Astrocyte of the cerebellum (primary cell): ENCODE measurements at places on chromosomes 6 and 20.

DNA sequence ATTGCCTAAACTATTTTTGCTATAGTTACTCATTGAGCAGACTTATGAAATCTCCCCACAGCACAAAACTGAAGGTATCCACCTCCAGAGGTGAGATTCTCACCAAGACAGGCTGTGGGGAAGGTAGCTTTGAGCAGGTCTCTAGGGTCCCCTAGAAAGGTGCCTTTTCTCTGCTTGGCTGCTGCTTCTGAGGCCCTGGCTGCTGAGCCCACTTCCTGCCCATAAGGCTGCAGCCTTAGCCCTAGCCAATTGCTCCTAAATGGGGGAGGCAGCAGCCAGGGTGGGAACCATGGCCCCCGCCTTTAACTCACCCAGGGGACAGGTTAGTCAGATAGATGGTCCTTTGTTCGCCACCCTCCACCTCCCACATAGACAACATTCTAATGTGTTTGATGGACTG is 3.6 kb downstream of the NT5E start:
- DNase-seq: no peak

- no peak for DNase-seq
These were observed 30.5 kb upstream of the HLA-G start for GRCh38 chr6:29797135-29797534.

GRCh38 chr6:11198663-11199603 is 33.5 kb downstream of the NEDD9 start:
- DNase-seq: no peak

- no peak for DNase-seq
These were observed 245.2 kb downstream of the PHACTR1 start for GRCh38 chr6:12961761-12962160.

GRCh38 chr6:12012038-12012557 is at the start of gene HIVEP1:
Gene HIVEP1 (plus strand): TSS chr6:12012312. CDS start chr6:12015629, 3,317 bp downstream.
- no peak for DNase-seq

- no peak for DNase-seq
These were observed 48.2 kb upstream of the RALY start for GRCh38 chr20:33945391-33946081.

DNA sequence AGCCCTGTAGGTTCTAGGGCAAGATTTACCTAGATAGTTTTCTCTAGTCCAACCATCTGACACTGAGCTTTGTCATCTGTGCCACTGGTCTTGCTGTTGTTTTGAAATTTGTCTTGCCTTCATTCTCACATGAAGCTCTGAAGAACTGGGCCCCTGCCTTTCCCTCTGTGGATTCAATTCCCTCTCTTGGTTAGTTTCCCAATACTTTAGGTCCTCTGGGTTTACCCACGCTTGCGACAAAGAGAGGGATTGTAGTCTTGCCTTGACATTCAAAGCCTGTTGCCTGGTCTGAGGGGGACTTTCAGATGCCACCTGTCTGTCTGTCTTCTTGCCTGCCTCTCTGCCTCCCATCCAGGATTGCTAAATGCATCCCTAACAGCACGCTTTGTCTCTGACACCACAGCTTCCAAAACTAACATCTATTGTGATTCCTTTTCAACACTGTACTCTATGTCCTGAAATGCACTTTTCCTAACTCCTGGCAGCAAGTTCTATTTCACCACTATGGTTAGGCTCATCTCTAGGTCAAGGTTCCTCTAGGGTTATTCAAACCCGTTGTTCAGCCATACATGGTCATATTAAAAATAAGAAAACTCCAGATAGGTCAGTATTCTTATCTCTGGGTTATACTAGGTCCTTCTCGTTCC is 25.5 kb upstream of the MANEA start:
- DNase-seq: no peak

DNA sequence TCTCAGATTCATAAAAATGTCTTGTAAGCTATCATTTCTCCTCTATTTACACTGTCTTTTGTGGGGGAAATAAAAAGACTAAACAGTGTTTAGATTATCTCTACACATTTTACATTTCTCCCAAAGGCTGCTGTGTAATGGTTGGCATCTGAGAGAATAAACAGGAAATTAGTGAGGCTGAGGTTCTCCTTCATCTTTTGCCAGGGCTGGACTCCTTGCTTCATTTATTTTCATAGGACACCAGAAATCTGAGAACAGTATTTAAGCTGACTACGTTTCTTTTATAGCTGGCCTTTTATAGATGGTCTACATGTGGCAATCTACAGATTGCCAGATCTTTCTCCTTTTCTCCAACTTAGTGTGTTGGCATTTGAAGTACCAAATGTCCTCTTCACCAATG is 41.5 kb downstream of the PLCB4 start:
- peak; percentile 34 for DNase-seq
